ENCODE measurements at places on chromosomes 7 and 10. TPM values are rescaled to one million over a fixed set of nuclear protein-coding genes. Genes with fewer than 3 reads are reported as not detected.

AKR1C8 gene
- 0.21 TPM for total RNA-seq

CFAP58 gene
- total RNA-seq = 0.12 TPM

RSPH10B2 gene
- total RNA-seq = not detected

PAX4 gene
- not detected for total RNA-seq

CYP17A1 gene
- total RNA-seq = not detected

MCM10 gene
- total RNA-seq = 27.1 TPM

CHAT gene
- total RNA-seq = not detected

ELAPOR2 gene
- 0.06 TPM for total RNA-seq

RASSF4 gene
- total RNA-seq = 1.8 TPM

SPAM1 gene
- not detected for total RNA-seq

ACTL6B gene
- total RNA-seq = not detected

RPEL1 gene
- total RNA-seq = not detected

SPDYE2B gene
- total RNA-seq = not detected

GJD4 gene
- total RNA-seq = not detected

Data from A549 treated with RU486 at 1 μM for 4 hours (cell line).